ENCODE measurements at places on chromosomes 12 and 14.

GRCh38 chr12:113987261-113988063 lies 21.3 kb upstream of the RBM19 start:
- peak; percentile 50 for DNase-seq

GRCh38 chr12:129772501-129773493 lies 131.0 kb downstream of the TMEM132D start:
- DNase-seq, result peak; percentile 13

GRCh38 chr12:57735952-57736740 lies 2.4 kb downstream of the AGAP2 start:
- peak; percentile 77 for DNase-seq

GRCh38 chr12:19121449-19122018 lies 8.0 kb upstream of the PLEKHA5 start:
- DNase-seq, result no peak

DNA sequence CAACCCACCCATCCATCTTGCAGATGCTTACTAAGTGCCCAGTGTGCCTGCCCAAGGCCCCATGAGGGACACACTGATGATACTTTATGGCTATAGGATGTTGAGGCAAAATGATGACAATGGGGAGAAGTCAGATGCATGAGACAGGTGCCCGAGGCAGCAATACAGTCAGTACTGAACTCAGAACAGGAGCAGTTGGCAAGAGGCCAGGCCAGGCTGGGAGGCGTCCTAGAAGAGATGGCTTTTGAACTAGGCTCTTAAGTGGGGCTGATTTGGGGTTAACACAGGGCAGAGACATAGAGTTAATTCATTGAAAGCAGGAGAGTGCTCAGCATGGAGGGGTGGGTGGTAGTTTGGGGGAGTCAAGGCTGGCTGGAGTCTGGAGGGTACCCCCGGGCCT lies 15.6 kb downstream of the PLBD2 start:
- no peak for DNase-seq

DNA sequence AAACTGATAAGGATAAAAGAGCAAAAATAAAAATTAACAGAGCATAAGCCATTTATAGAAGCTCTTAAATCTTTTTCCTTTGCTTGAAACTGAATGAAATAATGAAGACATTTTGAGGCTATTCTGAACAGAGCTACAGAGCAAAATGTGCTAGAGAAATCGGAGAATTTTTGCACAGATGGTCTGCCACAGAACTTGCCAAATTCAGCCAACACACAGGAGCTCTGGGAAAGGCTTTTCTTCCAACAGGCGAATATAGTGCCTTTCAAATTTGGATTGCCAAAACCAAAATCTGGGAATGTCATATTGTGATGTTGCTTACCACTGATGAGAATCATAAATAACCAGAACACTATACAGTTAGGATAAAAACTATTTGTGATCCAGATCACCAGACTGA lies 406.3 kb downstream of the RPL10L start:
- no peak for DNase-seq

- DNase-seq, result peak; percentile 19
These were observed 7.5 kb upstream of the ALDH2 start for GRCh38 chr12:111759271-111759670.

GRCh38 chr14:103748534-103748857 lies 32.9 kb downstream of the ZFYVE21 start:
- DNase-seq, result no peak

Measured in NCI-H69 (cell line).